ENCODE measurements at places on chromosomes 2 and 18. TPM values are rescaled to one million over a fixed set of nuclear protein-coding genes. Genes with fewer than 3 reads are reported as not detected.

The EMILIN2 gene
- 28.3 TPM for total RNA-seq

DNA sequence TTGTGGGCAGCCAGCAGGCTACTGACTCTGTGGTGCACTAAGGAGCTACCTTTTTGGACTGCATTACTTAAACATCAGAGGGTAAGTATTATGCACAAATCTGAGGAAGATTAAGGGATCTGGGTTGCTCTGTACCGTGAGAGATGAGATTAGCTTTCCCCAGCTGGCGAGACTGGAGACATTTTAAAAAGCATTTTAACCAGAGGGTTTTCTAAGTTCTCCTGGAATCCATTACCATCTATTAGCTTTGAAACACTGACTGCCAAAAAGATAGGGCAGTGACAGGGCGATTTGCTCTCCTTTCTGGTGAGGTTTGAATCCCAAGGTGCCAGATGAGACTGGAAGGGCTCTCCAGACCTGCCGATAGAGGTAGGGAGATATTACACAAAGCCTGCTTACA, 63.2 kb downstream of the LYPD6 start:
- DNase-seq, result no peak
- no peaks in the 10 kb centered on the region for H3K27me3 ChIP-seq
- H3K36me3 ChIP-seq, result no peaks in the 10 kb centered on the region

- no peak for DNase-seq
- H3K27me3 ChIP-seq, result peaks cover 4% of the 10 kb centered on the region
- H3K4me1 ChIP-seq, result no peaks in the 10 kb centered on the region
- no peak overlapping the region for H3K27ac ChIP-seq
- H3K36me3 ChIP-seq, result no peaks in the 10 kb centered on the region
These were observed 231.7 kb downstream of the MTX2 start for GRCh38 chr2:176500901-176501300.

DNA sequence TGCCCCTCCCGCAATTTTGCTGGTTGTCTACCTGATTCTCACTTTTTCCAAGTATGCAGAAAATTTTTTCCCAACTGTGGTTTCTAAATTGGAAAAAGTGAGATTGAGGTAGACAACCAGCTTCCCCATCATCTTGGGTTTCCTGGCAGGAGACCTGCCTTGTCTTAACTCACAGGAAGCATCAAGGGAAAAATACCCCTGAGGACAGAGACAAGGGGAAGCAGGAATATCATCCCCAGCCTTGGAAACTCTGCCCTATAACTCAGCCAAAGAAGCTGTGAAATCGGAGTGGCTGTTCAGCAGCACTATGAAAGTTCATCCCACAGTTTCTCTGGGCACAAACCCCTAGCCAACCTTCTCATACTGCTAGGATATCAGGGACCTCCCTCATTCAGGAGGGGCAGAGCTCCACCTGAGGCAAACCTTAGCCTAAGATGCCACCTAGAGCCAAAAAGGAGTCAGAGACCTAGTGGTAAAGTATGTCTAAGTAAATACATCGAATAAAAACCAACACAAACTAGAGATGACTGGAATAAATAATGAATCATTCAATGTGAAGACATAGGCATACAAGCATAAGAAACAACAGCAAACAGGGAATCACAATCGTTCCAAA, 68.2 kb downstream of the ZSWIM2 start:
- no peak overlapping the region for H3K4me3 ChIP-seq
- no peak overlapping the region for H3K27ac ChIP-seq
- H3K4me1 ChIP-seq, result no peaks in the 10 kb centered on the region
- no peaks in the 10 kb centered on the region for H3K27me3 ChIP-seq

The STARD6 gene
- total RNA-seq, result not detected

- no peaks in the 10 kb centered on the region for H3K4me1 ChIP-seq
- DNase-seq, result no peak
- H3K36me3 ChIP-seq, result no peaks in the 10 kb centered on the region
- no peaks in the 10 kb centered on the region for H3K27me3 ChIP-seq
- H3K27ac ChIP-seq, result no peak overlapping the region
These were observed 159.9 kb downstream of the LOXHD1 start for GRCh38 chr18:46497129-46497528.

- no peaks in the 10 kb centered on the region for H3K36me3 ChIP-seq
- DNase-seq, result no peak
- H3K4me3 ChIP-seq, result no peak overlapping the region
- no peaks in the 10 kb centered on the region for H3K4me1 ChIP-seq
- H3K27ac ChIP-seq, result no peak overlapping the region
These were observed 18.2 kb downstream of the ACVR1 start for GRCh38 chr2:157857881-157858280.

The LYPD1 gene
- total RNA-seq, result not detected

The COL4A4 gene
- total RNA-seq, result not detected

GRCh38 chr2:132651115-132652045, 18.6 kb downstream of the LYPD1 start:
- H3K27me3 ChIP-seq, result no peaks in the 10 kb centered on the region
- DNase-seq, result no peak
- no peak overlapping the region for H3K27ac ChIP-seq
- no peaks in the 10 kb centered on the region for H3K36me3 ChIP-seq
- no peaks in the 10 kb centered on the region for H3K4me1 ChIP-seq

- H3K4me3 ChIP-seq, result no peak overlapping the region
- no peak for DNase-seq
- H3K27me3 ChIP-seq, result no peaks in the 10 kb centered on the region
These were observed 40.3 kb upstream of the ZEB2 start for GRCh38 chr2:144560251-144560650.

DNA sequence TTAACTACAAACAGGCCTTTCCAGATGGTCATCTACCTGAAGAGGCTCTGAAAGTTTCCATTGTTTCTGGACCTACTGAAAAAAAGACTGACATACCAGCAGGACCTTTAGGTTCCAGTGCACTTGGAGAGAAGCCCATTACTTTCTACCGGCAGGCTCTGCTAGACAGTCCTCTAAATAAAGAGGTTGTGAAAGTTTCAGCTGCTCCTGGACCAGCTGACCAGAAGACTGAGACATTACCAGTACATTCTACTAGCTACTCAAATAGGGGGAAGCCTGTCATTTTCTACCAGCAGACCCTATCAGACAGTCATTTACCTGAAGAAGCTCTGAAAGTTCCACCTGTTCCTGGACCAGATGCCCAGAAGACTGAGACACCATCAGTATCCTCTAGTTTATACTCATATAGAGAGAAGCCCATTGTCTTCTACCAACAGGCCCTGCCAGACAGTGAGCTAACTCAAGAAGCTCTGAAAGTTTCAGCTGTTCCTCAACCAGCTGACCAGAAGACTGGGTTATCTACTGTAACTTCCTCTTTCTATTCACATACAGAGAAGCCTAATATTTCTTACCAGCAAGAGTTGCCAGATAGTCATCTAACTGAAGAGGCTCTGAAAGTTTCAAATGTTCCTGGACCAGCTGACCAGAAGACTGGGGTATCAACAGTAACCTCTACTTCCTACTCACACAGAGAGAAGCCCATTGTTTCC, 65.8 kb downstream of the ALMS1 start:
- no peaks in the 10 kb centered on the region for H3K4me1 ChIP-seq
- no peaks in the 10 kb centered on the region for H3K36me3 ChIP-seq
- H3K27ac ChIP-seq, result no peak overlapping the region
- DNase-seq, result no peak

- no peak for DNase-seq
- H3K27ac ChIP-seq, result no peak overlapping the region
- H3K4me1 ChIP-seq, result no peaks in the 10 kb centered on the region
- H3K27me3 ChIP-seq, result no peaks in the 10 kb centered on the region
- H3K36me3 ChIP-seq, result no peaks in the 10 kb centered on the region
These were observed 175.6 kb upstream of the RAB6C start for GRCh38 chr2:129803871-129804270.

DNA sequence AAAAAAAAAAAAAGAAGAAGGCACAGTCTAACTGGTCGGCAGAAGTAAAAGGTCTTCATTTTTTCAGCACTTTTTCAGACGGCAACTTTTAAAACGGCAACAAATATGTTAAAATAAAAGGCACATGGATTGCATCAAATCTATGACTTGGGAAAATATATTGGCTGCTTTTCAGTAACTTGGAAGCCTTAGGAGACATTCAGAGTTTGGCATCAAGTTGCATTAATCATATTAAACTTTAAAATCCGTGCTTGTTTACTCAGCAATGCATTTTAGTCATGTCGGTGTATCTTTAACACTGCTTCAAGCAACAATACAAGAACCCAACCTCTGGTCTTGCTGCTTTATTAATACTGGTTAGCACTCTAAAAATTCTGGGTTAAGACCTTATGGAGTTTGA, 111.1 kb downstream of the MEP1B start:
- no peaks in the 10 kb centered on the region for H3K4me1 ChIP-seq
- H3K27me3 ChIP-seq, result no peaks in the 10 kb centered on the region
- no peak overlapping the region for H3K4me3 ChIP-seq
- no peaks in the 10 kb centered on the region for H3K36me3 ChIP-seq
- no peak overlapping the region for H3K27ac ChIP-seq
- DNase-seq, result no peak

DNA sequence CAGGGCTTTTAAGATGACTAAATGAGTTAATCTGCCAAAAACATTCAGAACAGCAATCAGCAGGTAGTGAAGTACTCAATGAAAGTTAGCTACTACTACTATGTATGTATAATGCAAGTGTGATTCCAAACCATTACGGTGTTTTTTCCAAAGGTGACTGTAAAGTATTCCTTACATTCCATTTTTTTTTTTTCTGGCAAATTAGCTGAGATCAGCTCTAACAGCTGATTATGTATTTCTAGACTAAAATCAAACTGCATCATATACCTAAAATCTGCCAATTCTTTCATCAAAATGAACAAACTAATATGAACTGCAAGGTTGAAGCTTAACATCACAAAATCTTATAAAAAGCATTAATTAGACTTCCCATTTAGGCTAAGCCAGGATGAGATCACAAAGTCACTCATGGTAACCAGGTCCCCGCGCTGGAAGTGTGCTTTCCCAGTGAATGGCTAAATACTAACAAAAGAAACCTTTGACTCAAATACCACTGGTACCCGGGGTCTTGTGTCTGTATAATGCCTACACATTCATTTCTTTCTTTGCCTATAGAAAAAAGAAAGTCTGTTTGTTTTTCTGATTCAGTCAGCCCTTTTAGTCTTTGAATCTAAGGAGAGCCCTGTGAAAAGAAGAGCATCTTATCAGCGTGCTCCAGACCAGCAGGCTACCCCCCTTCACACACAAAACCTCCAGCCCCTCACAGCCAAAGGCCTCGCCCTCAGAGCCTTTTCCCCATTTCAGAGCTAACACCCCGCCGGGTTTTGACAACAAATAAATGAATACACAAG, 88.3 kb downstream of the RBMS1 start:
- H3K27ac ChIP-seq, result peak overlapping the region; percentile 99
- no peaks in the 10 kb centered on the region for H3K27me3 ChIP-seq
- H3K4me1 ChIP-seq, result peaks cover 56% of the 10 kb centered on the region
- DNase-seq, result no peak

The FBXO36 gene
- total RNA-seq, result 0.77 TPM

- no peaks in the 10 kb centered on the region for H3K27me3 ChIP-seq
- peak overlapping the region; percentile 96 for H3K4me3 ChIP-seq
- no peak for DNase-seq
- peak overlapping the region; percentile 95 for H3K27ac ChIP-seq
- peaks cover 39% of the 10 kb centered on the region for H3K4me1 ChIP-seq
These were observed 910 bp downstream of the SRSF7 start for GRCh38 chr2:38750011-38750890.

The SMPD4 gene
- total RNA-seq, result 52.5 TPM

- no peak overlapping the region for H3K27ac ChIP-seq
- H3K27me3 ChIP-seq, result no peaks in the 10 kb centered on the region
- no peak for DNase-seq
- no peaks in the 10 kb centered on the region for H3K36me3 ChIP-seq
- no peak overlapping the region for H3K4me3 ChIP-seq
These were observed 448.3 kb upstream of the SLC14A2 start for GRCh38 chr18:45166836-45167551.

GRCh38 chr18:23065234-23065806, 70.0 kb upstream of the CABLES1 start:
- H3K27me3 ChIP-seq, result no peaks in the 10 kb centered on the region
- H3K36me3 ChIP-seq, result no peaks in the 10 kb centered on the region
- H3K4me3 ChIP-seq, result no peak overlapping the region
- no peak overlapping the region for H3K27ac ChIP-seq
- H3K4me1 ChIP-seq, result peaks cover 18% of the 10 kb centered on the region

Measured in naive thymus-derived CD4-positive, alpha-beta T cell (primary cell).